AG04449 (cell line): ENCODE measurements at places on chromosomes 5 and 9.

- no peak for DNase-seq
Measured at GRCh38 chr5:107968406-107968843, 297.7 kb upstream of the EFNA5 start.

DNA sequence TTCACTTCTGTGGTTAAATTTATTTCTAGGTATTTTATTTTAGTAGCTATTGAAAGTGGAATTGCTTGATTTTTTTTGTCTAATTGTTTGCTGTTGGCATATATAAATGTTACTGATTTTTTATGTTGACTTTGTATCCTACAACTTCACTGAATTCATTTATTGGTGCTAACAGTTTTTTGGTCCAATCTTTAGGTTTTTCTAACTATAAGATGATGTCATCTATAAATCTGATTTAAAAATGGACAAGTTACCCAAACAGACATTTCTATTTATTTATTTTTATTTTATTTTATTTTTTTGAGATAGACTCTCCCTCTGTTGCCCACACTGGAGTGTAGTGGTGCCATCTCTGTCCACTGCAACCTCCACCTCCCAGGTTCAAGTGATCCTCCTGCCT is 162.3 kb downstream of the COX7C start:
- DNase-seq, result no peak

- no peak for DNase-seq
Measured at GRCh38 chr9:71767163-71767775, 1.0 kb downstream of the CEMIP2 start.

DNA sequence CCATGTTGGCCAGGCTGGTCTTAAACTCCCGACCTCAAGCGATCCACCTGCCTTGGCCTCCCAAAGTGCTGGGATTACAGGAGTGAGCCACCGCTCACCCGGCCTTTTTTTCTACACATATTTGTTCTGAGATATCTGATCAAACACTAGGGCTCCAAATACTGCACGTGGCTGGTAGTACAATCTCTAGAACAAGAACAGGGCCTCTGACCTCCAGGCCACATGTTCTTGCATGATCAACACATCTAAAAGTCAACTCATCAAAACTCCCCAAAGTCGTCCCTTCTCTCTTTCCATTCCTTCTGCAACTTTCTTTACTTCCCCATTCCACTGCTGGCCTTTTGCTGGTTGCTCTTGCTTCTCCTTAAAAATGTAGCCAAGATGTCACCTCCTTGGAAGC is 113.3 kb upstream of the LHFPL2 start:
- no peak for DNase-seq

DNA sequence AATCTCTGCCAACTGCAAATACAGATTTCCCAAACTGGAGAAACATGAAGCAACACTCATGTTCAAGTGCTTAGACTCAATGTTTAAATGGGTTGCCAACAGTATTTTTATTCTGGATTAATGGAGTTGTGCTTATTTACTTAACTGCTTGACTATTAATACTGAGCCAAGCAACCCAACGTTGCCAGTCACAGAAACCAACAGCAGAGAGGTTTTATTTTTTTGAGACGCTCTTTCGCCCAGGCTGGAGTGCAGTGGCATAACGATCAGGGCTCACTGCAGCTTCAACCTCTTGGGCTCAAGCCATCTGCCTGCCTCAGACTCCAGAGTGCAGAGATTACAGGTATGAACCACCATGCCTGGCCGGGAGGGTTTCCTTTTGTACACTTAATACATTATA is 8.5 kb upstream of the TMEM268 start:
- DNase-seq, result no peak

DNA sequence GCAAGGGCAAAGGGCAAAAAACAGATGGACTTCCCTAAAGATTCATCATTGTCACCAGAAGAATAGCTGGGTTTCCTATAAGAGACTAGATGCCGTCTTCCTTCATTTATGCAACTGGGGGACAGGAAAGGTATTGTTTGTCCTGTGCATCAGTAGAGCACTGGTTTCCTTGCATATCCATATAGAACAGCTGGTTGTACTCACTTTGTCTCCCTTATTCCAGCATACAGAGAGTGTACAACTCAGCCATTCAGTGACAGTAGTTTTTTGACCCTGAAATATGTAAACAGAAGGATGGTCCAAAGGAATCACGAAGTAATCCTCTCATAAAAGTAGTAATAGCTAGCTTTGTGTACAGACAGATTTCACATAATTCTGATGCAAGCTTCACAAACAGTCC is 22.5 kb upstream of the MAST4 start:
- DNase-seq, result no peak
